ENCODE measurements at places on chromosomes 2 and 18.
A peak's percentile ranks its signal among the peaks of the same experiment; 100 is the strongest.

- peak; percentile 80 for DNase-seq
Measured at GRCh38 chr2:109173311-109174171, 44.5 kb downstream of the SH3RF3 start.

- no peak for DNase-seq
Measured at GRCh38 chr18:25289001-25289631, 62.9 kb downstream of the ZNF521 start.

DNA sequence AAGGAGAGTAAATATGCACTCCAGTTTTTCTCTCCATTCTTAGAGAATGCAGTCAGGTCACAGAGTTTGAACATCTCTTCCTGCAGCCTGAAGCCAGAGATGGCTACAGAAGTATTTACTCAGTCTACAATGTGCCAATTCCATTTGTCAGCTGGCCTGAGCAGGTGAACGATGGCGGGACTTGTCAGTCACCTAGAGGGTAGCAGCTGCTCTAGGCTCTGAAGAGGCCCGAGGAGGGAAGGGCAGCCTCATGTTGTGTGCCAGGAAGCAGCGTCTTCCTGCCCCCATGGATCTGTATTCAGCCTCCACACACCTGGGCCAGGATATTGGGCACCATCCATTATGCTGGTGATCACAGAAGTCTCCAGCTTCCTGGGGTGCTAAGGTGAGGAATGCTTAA is 316.7 kb upstream of the CHAC2 start:
- DNase-seq: peak; percentile 85

DNA sequence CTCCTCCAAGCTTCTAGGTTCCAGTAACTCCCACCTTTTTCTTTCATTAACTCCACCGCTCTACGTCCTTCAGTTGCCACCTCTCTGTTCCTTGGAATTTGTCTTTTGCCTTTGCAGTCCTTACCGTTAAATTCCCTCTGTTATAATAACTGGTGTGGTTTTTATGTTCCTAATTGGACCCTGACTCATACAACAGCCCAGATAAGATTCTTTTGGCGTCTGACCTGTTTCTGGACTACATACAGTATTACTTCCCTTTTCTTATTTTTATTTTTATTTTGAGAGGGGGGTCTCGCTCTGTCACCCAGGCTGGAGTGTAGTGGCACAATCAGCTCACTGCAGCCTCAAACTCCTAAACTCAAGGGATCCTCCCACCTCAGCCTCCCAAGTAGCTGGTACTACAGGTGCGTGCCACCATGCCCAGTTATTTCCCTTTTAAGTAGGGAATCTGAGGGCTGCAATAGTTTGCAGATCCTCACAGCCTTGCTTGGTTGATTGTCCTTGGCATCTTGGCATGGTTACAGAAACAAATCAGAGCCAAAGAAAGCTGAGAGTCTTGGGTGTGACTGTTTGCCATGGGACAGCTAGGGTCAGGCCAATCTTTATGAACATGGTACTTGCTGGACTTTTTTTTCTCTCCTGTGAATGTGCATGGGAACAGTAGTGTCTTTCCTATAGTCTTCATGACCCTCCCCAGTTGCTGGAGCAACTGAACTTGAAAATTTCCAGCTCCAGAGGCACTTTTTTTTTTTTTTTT is 22.0 kb downstream of the TCF23 start:
- no peak for DNase-seq

DNA sequence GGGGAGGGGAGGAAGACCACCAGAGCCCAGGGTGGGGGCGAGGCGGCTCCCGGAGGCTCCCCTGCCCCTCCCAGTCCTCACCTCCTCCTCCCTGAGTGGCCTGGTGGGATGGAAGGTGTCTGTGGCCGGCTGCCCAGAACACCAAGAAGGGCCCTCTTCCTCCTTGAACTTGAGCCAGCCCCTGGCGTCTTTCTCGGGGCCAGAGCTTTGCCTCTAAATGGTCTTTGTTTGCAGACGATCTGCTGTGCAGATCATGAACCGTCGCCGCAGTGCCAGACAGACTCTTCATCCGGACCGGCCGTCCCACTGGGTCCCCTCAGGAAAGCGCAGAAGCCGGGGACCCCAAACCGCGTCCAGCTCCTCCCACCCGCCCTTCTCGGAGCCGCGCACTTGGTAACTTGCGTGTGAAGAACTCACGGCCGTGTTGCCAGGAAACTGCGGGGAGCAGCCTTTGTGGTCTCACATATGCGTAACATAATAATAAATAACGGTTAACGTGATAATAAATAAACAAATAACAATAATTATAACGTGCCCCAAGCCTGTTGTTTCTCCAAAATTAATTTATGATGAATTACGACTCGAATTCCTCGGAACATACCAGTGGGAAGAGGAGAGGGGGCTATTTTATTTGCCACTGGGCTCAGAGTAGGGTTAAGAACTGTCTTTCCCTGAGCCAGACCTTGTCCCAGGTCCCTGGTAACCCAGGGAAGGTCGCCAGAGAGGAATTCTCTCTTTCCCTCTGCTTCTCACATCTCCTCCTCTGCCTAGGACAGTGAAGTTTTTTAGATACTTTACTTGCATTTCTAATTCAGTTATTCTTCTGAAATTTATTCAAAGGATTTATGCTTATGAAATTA is 41.0 kb downstream of the PTGR3 start:
- DNase-seq: no peak

GRCh38 chr2:44877417-44877816 is 64.1 kb upstream of the SIX3 start:
- DNase-seq: no peak

GRCh38 chr2:2656115-2657011 is 325.3 kb upstream of the MYT1L start:
- peak; percentile 34 for DNase-seq

DNA sequence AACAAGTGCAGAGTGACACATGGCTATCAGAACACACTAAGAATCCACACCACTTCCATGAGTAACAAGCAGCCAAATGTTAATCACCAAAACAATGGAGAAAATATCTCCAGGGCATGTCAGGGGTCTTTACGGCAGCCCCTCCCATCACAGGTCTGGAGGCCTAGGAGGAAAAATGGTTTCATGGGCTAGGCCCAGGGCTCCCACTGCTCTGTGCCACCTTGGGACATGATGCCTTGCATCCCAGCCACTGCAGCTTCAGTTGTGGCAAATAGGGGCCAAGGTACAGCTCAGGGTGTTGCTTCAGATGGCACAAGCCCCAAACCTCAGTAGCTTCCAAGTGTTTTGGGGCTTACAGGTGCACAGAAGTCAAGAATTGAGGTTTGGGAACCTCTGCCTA is 66.6 kb downstream of the NEURL3 start:
- no peak for DNase-seq

GRCh38 chr2:39595116-39595515 is 70.6 kb upstream of the TMEM178A start:
- no peak for DNase-seq

GRCh38 chr18:33114749-33115148 is 325.8 kb downstream of the CCDC178 start:
- DNase-seq: no peak

DNA sequence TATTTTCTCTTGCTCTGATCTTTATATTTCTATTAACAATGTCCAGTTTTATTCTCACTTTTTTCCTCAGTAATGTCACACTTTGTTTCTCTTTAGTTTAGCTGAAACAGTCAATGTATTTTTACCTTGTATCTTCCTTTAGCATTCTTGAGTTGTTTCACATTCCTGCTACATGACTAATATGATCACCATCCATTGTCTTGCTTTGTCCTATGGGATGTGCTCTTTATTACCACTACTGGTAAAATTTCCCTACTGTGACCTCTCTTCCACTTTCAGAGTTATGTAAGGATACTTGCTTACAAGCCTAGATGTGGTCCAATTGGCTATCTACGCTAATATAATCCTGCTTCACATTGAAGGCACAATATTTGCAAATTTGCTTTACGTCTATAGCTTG is 457.9 kb downstream of the PIK3C3 start:
- DNase-seq: no peak

GRCh38 chr2:202376460-202377206 is 506 bp downstream of the BMPR2 start:
- DNase-seq: peak; percentile 57

DNA sequence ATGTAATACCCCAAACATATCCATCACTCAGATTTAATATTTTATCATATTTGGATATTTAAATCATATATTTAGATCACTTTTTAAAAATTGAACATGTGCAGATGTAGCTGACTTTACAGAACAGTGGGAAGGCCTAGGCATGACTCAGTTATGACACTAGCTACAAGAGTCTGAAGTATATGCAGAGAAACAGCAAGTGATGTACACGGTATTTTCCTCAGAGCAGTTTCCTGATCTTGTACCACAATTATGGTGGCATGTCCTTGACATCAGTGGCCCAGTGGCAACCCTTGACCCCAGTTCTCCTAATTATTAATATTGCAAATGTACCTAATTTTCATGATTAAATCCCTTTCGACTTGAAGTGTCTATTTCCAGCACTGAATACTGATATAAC is 28.2 kb downstream of the CDKL4 start:
- DNase-seq: no peak

DNA sequence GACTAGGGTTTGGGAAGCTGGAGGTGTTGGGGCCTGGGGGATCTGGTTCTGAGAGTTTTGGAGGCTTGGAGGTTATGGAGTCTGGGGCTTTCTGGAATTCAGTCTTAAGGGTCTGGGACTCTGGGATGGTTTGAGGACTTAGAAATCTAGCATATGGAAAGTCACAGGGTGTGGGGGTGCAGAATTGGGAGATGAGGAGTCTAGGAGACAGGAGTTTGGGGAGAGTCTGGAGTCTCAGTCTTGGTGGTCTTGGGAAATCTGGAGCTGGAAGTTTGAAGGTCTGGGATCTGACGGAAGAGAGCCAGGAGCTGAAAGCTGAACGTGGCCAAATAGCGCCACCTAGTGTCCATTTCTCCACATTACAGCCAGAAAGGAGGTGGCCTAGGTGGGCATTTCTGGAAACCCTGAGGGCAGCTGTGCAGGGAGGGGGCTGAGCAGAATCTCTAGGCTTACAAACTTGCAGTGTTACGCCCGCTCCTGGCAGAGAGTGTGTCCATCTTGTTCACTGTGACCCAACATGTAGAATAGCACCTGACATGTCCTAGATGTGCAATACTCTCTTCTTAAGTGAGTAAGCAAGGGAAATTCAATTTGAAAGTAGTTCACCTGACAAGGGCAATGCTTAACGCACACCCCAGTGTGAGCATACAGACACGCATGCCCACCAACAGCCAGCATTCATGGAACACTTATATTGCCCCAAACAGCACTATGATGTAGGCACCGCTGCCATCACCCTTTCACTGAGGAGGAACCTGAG is 204.8 kb downstream of the TFCP2L1 start:
- DNase-seq: peak; percentile 72

DNA sequence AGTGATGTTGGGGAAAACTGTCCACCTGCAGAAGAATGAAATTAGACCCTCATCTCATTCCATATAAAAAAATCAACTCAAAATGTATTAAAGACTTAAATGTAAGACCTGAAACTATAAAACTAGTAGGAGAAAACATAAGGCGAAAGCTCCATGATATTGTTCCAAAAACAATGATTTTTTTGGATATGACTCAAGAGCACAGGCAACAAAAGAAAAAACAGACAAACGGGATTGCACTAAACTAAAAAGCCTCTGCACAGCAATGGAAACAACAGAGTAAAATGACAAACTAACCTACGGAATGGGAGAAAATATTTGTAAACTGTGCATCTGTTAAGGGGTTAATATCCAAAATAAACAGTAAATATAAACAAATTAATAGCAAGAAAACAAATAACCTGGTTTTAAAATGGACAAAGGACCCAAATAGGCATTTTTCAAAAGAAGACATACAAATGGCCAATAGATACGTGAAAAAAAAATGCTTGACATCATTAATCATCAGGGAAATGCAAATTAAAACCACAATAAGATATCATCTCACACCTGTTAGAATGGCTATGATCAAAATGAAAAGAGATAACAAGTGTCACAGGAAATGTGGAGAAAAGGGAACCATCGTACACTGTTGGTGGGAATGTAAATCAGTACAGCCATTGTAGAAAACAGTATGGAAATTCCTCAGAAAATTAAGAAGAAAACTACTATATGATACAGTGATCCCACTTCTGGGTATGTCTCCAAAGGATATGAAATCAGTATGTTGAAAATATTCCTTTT is 26.6 kb downstream of the LRRFIP1 start:
- DNase-seq: no peak

DNA sequence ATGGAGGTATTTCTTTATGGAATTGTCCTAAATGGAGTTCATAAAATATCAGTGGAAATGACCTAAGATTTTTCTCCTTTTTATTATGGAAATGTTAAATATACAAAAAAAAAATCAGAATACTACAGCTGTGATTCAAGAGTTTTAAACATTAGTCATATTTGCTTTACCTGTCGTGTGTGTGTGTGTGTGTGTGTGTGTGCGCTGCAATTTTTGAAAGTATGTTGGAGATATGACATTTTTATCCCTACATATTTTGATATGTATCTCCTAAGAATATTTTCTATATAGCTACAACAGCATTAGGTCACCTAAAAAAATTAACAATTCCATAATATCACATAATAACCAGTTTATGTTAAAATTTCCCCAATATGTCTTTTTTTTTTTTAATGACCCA is 85.5 kb downstream of the FAM117B start:
- no peak for DNase-seq

GRCh38 chr18:54076166-54076565 is 148.3 kb downstream of the MBD2 start:
- no peak for DNase-seq

GRCh38 chr18:2180586-2180985 is 390.7 kb downstream of the METTL4 start:
- no peak for DNase-seq

- DNase-seq: no peak
Measured at GRCh38 chr2:210197720-210198119, 26.5 kb upstream of the KANSL1L start.

DNA sequence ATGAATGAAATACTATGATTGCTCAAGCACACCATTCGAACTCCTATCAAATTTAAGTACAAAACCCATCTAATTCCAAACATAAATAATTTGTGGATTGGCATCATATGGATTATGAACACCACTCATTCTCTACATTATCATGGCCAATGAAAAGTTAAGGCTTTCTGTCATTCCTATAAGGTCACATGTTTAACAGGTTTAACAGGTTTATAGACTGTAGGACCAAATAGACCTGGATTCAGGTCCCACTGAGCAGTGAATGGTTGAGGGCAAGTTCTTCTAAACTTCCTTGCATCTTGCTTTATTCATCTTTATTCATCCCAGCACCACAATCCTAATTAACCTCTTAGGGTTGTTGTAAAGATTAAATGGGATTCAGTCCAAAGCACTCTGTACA is 33.4 kb downstream of the FBXO36 start:
- no peak for DNase-seq

GRCh38 chr2:15675456-15676195 is 84.0 kb downstream of the DDX1 start:
- DNase-seq: no peak
